Type B pancreatic cell (in vitro differentiated cells): ENCODE measurements at places on chromosomes 6 and 20. TPM values are rescaled to one million over a fixed set of nuclear protein-coding genes. Genes with fewer than 3 reads are reported as not detected.

GRCh38 chr20:32563311-32564272 lies 21.5 kb downstream of the NOL4L start:
- H3K27me3 ChIP-seq, result no peaks in the 10 kb centered on the region
- no peak for DNase-seq
- no peak overlapping the region for H3K4me3 ChIP-seq
- no peaks in the 10 kb centered on the region for H3K36me3 ChIP-seq

TTK gene
- 13.4 and 32.1 TPM in 2 replicates for total RNA-seq

PACSIN1 gene
- total RNA-seq, result 3.4 and 12.5 TPM in 2 replicates

- H3K4me1 ChIP-seq, result peaks cover 10% of the 10 kb centered on the region
- H3K27me3 ChIP-seq, result peaks cover 4% of the 10 kb centered on the region
- no peak overlapping the region for H3K27ac ChIP-seq
- H3K36me3 ChIP-seq, result no peaks in the 10 kb centered on the region
These were observed 91.8 kb upstream of the CNKSR3 start for GRCh38 chr6:154602296-154602695.

- H3K27me3 ChIP-seq, result peaks cover 17% of the 10 kb centered on the region
- H3K36me3 ChIP-seq, result no peaks in the 10 kb centered on the region
These were observed 65.0 kb upstream of the IFNGR1 start for GRCh38 chr6:137283940-137284810.

COX7A2 gene
- 370 and 456 TPM in 2 replicates for total RNA-seq

GRCh38 chr6:50691814-50692495 lies 21.4 kb upstream of the TFAP2D start:
- no peaks in the 10 kb centered on the region for H3K36me3 ChIP-seq
- H3K4me3 ChIP-seq, result no peak overlapping the region
- no peaks in the 10 kb centered on the region for H3K4me1 ChIP-seq

SCRT2 gene
- total RNA-seq, result 0.36 TPM in 1 of 2 replicates, not detected in the other

DNA sequence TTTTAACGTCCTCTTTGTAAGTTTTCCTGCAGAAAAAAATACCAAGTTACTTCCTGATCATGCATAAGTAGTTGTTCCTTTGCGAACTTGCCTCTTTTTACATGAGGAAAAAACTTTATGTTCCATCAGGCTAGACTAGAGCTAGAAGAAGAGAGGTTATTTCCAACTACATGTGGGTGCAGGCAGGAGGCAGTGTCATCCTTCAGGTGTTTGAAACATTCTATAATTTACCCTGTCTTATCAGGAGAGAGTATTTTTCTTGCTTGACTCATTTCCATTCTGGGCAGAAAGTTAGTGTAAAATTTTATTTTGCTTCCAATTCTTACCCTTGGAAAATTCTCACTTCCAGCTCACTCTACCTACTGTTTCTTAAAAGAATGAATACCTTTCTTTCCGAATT lies 28.5 kb upstream of the EPHA7 start:
- H3K4me3 ChIP-seq, result no peak overlapping the region
- H3K4me1 ChIP-seq, result no peaks in the 10 kb centered on the region
- no peak overlapping the region for H3K27ac ChIP-seq
- no peaks in the 10 kb centered on the region for H3K36me3 ChIP-seq
- no peaks in the 10 kb centered on the region for H3K27me3 ChIP-seq

DNA sequence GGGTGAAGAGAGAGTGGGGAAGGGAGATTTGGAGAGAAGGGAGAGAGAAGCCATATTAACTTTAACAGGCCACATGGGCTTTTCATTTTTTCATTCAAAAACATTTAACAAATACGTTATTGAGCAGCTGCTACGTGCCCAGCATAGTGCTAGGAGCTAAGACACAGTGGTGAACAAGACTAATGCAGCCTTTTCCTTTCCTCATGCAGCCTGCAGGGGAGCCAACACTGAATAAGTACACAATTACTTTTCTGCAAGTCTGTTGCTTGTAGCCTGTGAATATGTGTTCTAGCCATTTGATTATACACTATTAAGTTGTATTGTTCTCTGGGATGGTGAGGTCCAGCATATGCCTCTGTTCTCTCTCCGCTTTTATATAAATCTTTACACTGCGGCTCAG lies 1.9 kb upstream of the BLOC1S5 start:
- no peak for DNase-seq
- no peak overlapping the region for H3K27ac ChIP-seq
- H3K36me3 ChIP-seq, result no peaks in the 10 kb centered on the region
- no peak overlapping the region for H3K4me3 ChIP-seq
- no peaks in the 10 kb centered on the region for H3K27me3 ChIP-seq

E2F1 gene
- total RNA-seq, result 20.7 and 32.8 TPM in 2 replicates

- no peaks in the 10 kb centered on the region for H3K27me3 ChIP-seq
- peak overlapping the region; percentile 26 for H3K4me3 ChIP-seq
- peak overlapping the region; percentile 5 for H3K27ac ChIP-seq
These were observed 58.6 kb downstream of the JARID2 start for GRCh38 chr6:15304337-15305042.

GRCh38 chr20:46458866-46459750 lies 52.7 kb upstream of the ELMO2 start:
- peak; percentile 84 for DNase-seq
- H3K4me3 ChIP-seq, result peak overlapping the region; percentile 87
- peak overlapping the region; percentile 29 for H3K27ac ChIP-seq
- no peaks in the 10 kb centered on the region for H3K4me1 ChIP-seq
- H3K27me3 ChIP-seq, result no peaks in the 10 kb centered on the region

DNA sequence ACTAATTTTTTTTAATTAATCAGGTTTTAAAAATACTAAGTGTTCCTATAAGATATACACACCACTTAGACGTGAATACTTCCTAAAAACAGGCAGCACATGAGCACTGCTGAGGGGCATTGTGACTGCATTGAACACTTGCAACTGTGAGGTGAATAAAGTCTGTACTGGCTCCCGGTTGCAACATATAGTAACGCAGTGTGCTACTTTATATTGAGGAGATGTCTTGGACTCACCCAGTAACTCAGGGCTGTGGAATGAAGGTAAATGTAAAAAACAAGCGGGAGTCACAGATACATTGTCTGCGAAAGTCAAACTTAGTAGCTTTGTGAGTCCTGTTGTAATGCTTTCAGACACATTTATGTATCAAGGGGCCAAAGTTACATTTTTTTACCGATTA lies 17.0 kb upstream of the HLA-A start:
- H3K27me3 ChIP-seq, result peaks cover 26% of the 10 kb centered on the region
- H3K4me3 ChIP-seq, result peak overlapping the region; percentile 31
- H3K36me3 ChIP-seq, result no peaks in the 10 kb centered on the region
- no peaks in the 10 kb centered on the region for H3K4me1 ChIP-seq

DNA sequence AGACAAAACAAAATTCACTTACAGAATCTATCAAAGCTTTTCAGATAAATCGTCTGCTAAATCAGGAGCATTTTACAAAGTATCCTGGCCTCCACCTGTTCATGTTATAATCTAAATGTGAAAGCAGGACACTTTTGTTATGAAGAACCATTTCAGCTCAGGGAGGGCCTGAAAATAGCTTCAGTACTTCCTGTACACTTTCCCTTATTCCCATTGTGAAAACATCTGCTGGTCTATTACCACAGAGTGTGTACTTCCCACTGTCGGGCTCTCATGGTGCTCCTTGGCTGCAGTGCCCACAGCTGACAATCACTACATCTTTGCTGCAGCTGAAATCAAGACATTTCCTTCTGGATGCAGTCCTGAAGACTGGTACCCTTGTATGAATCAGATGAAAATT lies 128.1 kb downstream of the OPRM1 start:
- no peaks in the 10 kb centered on the region for H3K27me3 ChIP-seq
- no peak overlapping the region for H3K27ac ChIP-seq
- H3K36me3 ChIP-seq, result no peaks in the 10 kb centered on the region

DNA sequence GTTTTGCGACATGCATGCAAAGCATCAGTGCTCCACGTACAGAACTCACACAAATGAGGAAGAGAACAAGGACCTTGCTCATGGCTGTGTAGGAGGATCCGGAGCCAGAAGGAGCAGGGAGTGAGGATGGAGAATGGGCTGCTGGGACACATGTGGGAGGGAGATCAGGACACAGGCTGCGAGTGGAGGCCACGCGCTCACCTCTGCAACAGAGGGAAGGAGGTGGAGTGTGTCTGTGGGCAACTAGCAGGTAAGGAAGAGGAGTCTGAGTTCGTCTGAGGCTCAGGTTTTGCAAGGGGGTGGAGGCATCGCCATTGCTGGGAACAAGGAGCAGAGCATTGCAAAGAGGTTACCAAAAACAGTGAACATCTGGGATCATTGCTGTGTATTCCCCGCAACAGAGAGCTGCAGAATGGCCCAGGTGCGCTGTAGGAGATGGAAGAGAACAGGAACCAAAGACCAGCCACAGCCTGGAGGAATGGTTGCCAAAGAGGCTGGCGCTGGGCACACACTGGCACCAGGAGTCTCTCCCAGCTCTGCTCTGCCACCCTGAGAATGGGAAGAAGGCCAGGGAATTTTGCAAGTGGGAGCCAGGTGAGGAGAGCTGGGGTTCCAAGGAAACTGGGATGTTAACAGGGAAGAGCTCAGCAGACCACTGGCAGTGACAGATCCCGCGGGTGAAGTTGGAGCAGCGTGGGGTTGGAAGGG lies 90.0 kb upstream of the RPS6KA2 start:
- H3K36me3 ChIP-seq, result no peaks in the 10 kb centered on the region
- H3K27ac ChIP-seq, result no peak overlapping the region
- DNase-seq, result no peak
- peaks cover 8% of the 10 kb centered on the region for H3K4me1 ChIP-seq
- H3K4me3 ChIP-seq, result no peak overlapping the region
- peaks cover 29% of the 10 kb centered on the region for H3K27me3 ChIP-seq

GRCh38 chr20:3919352-3919751 lies 30.2 kb downstream of the PANK2 start:
- H3K36me3 ChIP-seq, result peaks cover 30% of the 10 kb centered on the region
- DNase-seq, result no peak

FAM209B gene
- 0.63 TPM in 1 of 2 replicates, not detected in the other for total RNA-seq

- no peaks in the 10 kb centered on the region for H3K36me3 ChIP-seq
- no peak for DNase-seq
- H3K27me3 ChIP-seq, result no peaks in the 10 kb centered on the region
- H3K27ac ChIP-seq, result no peak overlapping the region
- H3K4me3 ChIP-seq, result no peak overlapping the region
- no peaks in the 10 kb centered on the region for H3K4me1 ChIP-seq
These were observed 296.2 kb downstream of the GRIK2 start for GRCh38 chr6:101689695-101690094.

- H3K27me3 ChIP-seq, result no peaks in the 10 kb centered on the region
- no peak overlapping the region for H3K4me3 ChIP-seq
- DNase-seq, result no peak
- H3K27ac ChIP-seq, result no peak overlapping the region
- peaks cover 4% of the 10 kb centered on the region for H3K36me3 ChIP-seq
These were observed 101.3 kb downstream of the COL21A1 start for GRCh38 chr6:56146086-56146485.

DNA sequence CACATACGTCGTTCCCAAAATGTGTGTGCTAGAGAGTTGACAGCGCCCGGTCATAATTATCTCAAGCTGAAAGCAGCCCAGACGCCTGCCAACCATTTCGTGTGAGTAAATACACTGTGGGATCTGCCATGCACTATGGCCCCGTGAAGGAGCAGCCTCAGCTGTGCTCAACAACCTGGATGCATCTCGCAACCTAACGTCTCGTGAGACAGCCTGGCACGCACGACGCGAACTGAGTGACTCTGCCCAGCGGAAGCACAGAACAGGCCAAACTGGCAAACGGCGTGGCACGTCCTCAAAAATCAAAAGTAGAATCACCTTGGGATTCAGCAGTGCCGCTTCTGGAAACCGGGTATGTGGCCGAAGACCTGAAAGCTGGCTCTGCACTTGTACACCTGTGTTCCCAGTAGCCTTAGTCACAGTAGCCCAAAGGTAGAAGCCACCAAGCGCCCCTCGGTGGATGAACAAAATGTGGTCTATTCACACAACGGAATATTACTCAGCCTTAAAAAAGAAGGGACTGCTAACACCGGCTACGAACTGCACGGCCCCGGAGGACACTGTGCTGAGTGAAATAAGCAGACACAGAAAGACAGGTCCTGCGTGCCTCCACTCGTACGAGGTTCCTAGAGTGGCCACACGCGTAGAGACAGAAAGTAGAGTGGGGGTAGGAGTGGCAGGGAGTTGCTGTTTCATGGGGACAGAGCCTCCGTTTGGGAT lies 27.2 kb upstream of the SLCO4A1 start:
- no peak for DNase-seq
- no peak overlapping the region for H3K27ac ChIP-seq
- H3K4me3 ChIP-seq, result no peak overlapping the region
- peaks cover 21% of the 10 kb centered on the region for H3K27me3 ChIP-seq
- no peaks in the 10 kb centered on the region for H3K36me3 ChIP-seq
- H3K4me1 ChIP-seq, result peaks cover 5% of the 10 kb centered on the region

GRCh38 chr6:13452346-13453117 lies 34.9 kb downstream of the GFOD1 start:
- no peak for DNase-seq
- H3K27me3 ChIP-seq, result peaks cover 3% of the 10 kb centered on the region
- H3K27ac ChIP-seq, result no peak overlapping the region
- H3K4me1 ChIP-seq, result peaks cover 9% of the 10 kb centered on the region
- no peak overlapping the region for H3K4me3 ChIP-seq

- DNase-seq, result no peak
- peak overlapping the region; percentile 95 for H3K4me3 ChIP-seq
- H3K36me3 ChIP-seq, result peaks cover 7% of the 10 kb centered on the region
- peaks cover 37% of the 10 kb centered on the region for H3K4me1 ChIP-seq
These were observed 71.0 kb downstream of the SOX4 start for GRCh38 chr6:21664314-21665109.

DNA sequence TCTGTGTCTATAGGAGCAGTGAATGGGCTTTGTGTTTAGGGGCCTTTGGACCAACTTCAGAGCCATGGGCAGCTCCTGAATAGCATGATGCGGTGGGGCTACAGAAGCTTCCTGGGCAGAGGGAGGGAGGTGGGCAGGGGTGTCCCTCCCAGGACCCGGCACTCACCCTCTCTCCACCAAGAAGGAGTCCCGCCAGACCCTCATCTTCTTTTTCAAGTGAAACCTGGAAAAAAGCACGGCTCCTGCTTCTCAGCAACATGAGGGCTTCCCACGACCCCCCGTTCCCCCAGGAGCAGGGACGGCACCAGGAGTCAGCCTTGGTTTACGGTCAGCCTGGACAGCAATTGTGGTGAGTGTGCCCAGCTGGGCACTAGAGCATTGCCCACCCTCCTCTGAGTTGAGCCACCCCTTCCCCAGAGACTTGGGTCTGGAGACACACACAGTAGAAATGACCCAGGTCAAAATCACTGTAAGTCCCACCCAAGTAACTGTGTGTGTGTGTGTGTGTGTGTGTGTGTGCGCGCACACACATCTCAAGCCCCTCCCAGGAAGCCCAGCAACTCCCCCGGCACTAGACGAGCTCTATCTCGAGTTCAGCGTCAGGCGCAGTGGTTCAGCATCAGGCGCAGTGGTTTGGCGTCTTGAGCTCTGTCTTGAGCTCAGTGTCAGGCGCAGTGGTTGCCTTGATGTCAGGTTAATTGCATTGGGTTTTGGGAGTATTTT lies 108.2 kb downstream of the SULF2 start:
- DNase-seq, result no peak
- H3K4me3 ChIP-seq, result no peak overlapping the region
- H3K36me3 ChIP-seq, result peaks cover 7% of the 10 kb centered on the region
- H3K27ac ChIP-seq, result no peak overlapping the region
- H3K27me3 ChIP-seq, result no peaks in the 10 kb centered on the region
- peaks cover 6% of the 10 kb centered on the region for H3K4me1 ChIP-seq

DNA sequence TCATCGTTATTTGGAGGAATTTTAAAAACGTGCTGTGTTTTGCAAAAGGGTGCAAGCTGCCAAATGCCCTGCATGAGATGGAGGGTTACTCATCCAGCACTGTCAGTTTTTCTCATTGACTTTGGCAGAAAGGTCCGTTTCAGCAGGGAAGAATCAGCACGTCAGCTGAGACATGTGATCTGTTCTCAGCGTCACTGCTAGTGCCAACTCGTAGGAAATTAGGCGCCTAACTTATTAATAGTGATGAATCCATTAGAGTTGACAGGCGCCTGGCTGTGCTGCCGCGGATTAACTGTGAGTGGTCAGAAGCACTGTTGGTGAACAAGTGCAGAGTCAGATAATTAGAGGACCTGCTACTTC lies 175.5 kb upstream of the FOXQ1 start:
- no peak overlapping the region for H3K27ac ChIP-seq
- H3K27me3 ChIP-seq, result no peaks in the 10 kb centered on the region
- H3K4me3 ChIP-seq, result no peak overlapping the region
- no peak for DNase-seq

TSHZ2 gene
- total RNA-seq, result 17.6 and 45.5 TPM in 2 replicates
